ENCODE measurements at places on chromosomes 5 and 9.

DNA sequence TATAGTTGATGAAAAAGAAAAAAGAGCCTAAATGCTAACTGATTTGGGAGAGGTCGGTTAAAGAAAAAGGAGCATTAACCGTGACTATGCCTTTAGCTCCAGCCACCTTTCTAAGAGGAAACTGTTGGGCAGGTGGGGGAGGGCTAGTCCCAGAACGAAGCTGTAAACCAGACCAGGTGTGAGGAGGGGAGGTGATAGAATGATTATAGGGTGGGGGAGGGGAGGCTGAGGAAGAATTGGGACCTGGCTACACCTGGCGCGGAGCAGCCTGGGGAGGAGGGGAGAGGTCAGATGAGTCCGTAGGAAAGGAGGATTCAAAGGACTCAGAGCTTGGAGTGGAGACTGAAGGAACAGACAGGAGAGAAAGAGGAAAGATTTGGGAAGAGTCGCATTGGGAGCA, 73.4 kb downstream of the PHAX start:
- no peak for DNase-seq
- H3K4me1 ChIP-seq = no peaks in the 10 kb centered on the region
- H3K4me3 ChIP-seq = no peak overlapping the region
- H3K27me3 ChIP-seq = no peaks in the 10 kb centered on the region
- H3K27ac ChIP-seq = no peak overlapping the region

DNA sequence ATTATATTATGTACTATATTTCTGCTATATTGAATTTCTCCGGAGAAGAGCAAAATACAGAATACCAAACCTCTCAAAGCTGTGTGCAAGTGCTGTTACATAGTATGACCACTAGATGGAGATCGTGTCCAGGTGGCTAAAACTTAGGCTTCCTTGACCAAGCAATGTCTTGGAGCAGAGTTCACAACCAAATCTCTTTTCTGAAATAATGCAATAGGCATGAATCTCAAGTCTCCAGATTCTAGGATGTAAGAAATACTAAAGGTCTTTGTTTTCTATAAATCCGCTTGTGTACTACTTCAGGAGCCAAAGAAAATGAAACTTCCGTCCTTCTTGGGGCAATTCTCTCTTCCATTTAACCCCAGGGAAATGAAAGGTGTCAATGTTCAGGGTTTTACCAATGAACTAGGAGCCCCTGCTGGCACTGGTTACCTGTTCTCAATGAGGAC, 181.5 kb upstream of the RAI14 start:
- no peak overlapping the region for H3K27ac ChIP-seq
- H3K27me3 ChIP-seq = no peaks in the 10 kb centered on the region
- H3K36me3 ChIP-seq = no peaks in the 10 kb centered on the region
- no peak overlapping the region for H3K4me3 ChIP-seq

- no peaks in the 10 kb centered on the region for H3K36me3 ChIP-seq
- H3K4me1 ChIP-seq = no peaks in the 10 kb centered on the region
- no peak overlapping the region for H3K27ac ChIP-seq
- DNase-seq = peak; percentile 44
- H3K27me3 ChIP-seq = no peaks in the 10 kb centered on the region
These were observed 202.5 kb downstream of the PAX5 start for GRCh38 chr9:36831381-36832161.

- H3K27ac ChIP-seq = no peak overlapping the region
- H3K4me1 ChIP-seq = peaks cover 2% of the 10 kb centered on the region
- no peaks in the 10 kb centered on the region for H3K36me3 ChIP-seq
- no peaks in the 10 kb centered on the region for H3K27me3 ChIP-seq
- DNase-seq = no peak
These were observed 36.0 kb downstream of the CSF2 start for GRCh38 chr5:132109494-132110053.

DNA sequence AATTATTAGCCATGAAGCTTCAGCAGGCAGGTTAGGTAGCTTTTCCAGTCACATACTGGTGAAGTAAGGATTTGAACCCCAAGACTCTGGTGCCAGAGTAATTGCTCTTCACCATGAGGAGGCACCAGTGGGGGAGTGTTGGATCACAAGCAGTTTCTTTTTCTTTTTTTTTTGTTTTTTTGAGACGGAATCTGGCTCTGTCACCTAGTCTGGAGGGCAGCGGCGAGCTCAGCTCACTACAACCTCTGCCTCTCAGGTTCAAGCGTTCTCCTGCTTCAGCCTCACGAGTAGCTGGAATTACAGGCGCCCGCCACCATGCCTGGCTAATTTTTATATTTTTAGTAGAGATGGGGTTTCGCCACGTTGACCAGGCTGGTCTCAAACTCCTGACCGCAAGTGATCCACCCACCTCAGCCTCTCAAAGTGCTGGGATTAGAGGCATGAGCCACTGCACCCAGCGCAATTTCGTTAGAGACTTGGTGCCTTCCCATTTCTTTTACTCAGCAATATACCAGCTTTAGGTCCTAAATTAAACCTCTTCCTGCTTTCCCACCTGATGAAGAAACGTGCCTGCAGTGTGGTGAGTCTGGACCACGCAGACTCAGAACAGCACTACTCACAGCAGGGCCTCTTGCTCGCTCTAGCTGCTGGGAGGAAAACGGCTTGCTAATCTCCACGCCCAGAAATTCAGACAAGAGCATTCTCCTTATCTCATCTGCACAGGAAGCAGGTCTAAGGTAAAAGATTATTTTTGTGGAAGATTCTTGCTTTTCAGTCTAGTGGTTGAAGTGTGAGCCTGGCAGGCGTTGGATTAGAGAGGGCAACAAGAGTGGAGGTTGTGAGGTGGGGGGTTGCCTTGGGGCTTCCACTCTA, at the start of gene S100Z:
S100Z (plus strand) TSS at position 596 of the 873 bp plus-strand sequence. CDS start 25,346 bp downstream, outside the sequence.
- no peaks in the 10 kb centered on the region for H3K36me3 ChIP-seq
- H3K4me1 ChIP-seq = no peaks in the 10 kb centered on the region
- H3K27ac ChIP-seq = no peak within 1 kb of the TSS
- DNase-seq = no peak
- no peak within 1 kb of the TSS for H3K4me3 ChIP-seq
- H3K27me3 ChIP-seq = no peaks in the 10 kb centered on the region

DNA sequence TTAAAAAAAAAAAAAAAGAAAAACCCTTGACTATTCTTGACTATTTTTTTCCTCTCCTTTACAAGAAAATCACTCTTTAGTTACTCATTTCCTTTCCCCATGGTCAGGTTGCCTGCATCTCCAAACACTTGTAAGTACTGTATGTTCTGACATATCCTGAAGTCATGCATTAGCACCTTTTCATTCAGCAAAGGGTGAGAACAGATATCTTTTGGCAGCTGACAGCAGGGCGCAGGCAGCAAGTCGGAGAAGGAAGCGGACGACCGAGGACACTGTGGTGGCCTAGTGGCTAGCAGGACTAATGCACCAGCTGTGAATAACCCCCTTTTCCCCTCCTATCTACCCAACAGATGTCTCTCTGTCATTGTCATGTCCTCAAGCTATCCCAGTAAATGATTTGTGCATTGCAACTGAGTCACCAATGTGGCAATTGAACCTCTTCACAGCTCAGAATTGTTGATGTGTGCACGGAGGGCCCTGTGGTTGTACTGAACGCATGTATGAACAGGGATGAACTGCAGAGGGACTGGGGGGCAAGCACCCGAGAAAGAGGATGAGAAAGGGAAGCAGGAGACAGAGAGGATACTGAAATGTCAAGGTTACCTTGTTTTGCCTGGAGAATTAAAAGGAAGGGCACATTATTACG, 996.0 kb upstream of the ARRDC3 start:
- DNase-seq = peak; percentile 24
- H3K4me3 ChIP-seq = no peak overlapping the region
- H3K27ac ChIP-seq = no peak overlapping the region

DNA sequence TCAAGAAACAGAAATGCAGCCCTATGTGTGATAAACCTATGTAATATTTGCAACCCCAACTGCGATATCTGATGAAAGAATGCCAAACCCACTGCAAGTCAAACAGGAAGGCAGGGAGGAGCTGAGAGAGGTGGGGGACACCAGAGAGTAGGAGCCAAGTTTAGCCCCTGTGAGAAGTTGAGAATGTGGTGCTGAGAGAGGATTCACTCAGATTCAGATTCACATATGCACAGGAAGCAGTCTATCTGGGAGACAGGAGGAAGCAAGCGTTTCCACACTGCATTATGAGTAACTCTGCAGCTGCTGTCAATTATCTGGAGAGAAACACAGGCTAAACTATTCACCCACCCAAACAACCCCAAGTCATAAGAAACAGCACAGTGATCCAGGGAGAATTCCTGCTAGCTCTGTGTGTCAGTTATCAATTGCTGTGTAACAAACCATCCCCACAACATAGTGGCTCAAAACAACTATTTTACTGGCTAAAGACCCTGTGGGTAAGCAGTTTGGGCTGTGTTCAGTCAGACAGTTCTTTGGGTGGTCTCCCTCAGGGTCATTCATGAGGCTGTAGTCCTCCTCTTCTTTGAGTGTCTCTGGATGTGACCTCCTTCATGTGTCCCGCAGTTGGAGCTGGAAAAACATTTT, 161.9 kb upstream of the RAI14 start:
- H3K4me1 ChIP-seq = peaks cover 26% of the 10 kb centered on the region
- no peak overlapping the region for H3K4me3 ChIP-seq
- H3K36me3 ChIP-seq = no peaks in the 10 kb centered on the region
- DNase-seq = no peak

- H3K4me3 ChIP-seq = peak overlapping the region; percentile 5
- H3K27ac ChIP-seq = peak overlapping the region; percentile 98
- H3K27me3 ChIP-seq = no peaks in the 10 kb centered on the region
- DNase-seq = peak; percentile 97
- peaks cover 63% of the 10 kb centered on the region for H3K4me1 ChIP-seq
- H3K36me3 ChIP-seq = no peaks in the 10 kb centered on the region
These were observed 101.7 kb upstream of the SPATA31D4 start for GRCh38 chr9:81826517-81826906.

- DNase-seq = no peak
- 0 out of 2 replicates have a peak, but pooled peaks cover 3% of the 10 kb centered on the region for H3K4me1 ChIP-seq
- H3K27ac ChIP-seq = peak overlapping the region; percentile 30
- no peak overlapping the region for H3K4me3 ChIP-seq
- H3K36me3 ChIP-seq = peaks cover 62% of the 10 kb centered on the region
These were observed 5.6 kb downstream of the C5orf24 start for GRCh38 chr5:134851307-134851923.

DNA sequence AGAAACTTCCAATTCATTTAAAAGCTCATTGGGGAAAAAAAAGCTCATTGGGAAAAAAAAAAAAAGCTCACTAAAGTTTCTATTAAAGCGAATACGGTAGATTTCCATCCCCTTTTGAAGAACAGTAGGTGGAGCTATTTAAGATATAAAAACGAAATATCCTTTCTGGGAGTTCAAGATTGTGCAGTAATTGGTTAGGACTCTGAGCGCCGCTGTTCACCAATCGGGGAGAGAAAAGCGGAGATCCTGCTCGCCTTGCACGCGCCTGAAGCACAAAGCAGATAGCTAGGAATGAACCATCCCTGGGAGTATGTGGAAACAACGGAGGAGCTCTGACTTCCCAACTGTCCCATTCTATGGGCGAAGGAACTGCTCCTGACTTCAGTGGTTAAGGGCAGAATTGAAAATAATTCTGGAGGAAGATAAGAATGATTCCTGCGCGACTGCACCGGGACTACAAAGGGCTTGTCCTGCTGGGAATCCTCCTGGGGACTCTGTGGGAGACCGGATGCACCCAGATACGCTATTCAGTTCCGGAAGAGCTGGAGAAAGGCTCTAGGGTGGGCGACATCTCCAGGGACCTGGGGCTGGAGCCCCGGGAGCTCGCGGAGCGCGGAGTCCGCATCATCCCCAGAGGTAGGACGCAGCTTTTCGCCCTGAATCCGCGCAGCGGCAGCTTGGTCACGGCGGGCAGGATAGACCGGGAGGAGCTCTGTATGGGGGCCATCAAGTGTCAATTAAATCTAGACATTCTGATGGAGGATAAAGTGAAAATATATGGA, at the start of gene PCDHGA12:
PCDHGA12 (plus strand) TSS at position 176 of the 782 bp plus-strand sequence; CDS start at position 429, 253 bp downstream.
- no peak within 1 kb of the TSS for H3K27ac ChIP-seq
- no peaks in the 10 kb centered on the region for H3K4me1 ChIP-seq
- no peak within 1 kb of the TSS for H3K4me3 ChIP-seq
- no peak for DNase-seq
- H3K27me3 ChIP-seq = no peaks in the 10 kb centered on the region

DNA sequence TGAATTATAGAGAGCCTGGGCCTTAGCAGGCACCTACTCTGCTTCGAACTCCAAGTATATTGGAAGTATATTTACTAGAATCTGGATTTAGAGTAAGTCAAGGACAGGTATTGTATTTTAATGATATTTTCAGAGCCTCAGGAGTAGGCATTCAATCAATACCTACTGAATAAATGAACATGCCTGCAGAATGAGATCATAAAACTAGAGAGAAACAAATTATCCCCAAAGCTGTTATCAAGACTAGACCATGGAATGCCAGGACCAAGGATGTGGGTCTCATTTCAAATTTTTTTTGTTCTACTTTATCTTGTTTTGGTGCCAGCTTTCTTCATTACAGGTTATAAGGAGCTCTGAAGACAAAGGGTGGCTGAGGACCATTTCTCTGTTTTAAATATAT, 66.0 kb downstream of the GDNF start:
- H3K36me3 ChIP-seq = no peaks in the 10 kb centered on the region
- H3K27ac ChIP-seq = no peak overlapping the region
- no peak overlapping the region for H3K4me3 ChIP-seq
- H3K27me3 ChIP-seq = no peaks in the 10 kb centered on the region

DNA sequence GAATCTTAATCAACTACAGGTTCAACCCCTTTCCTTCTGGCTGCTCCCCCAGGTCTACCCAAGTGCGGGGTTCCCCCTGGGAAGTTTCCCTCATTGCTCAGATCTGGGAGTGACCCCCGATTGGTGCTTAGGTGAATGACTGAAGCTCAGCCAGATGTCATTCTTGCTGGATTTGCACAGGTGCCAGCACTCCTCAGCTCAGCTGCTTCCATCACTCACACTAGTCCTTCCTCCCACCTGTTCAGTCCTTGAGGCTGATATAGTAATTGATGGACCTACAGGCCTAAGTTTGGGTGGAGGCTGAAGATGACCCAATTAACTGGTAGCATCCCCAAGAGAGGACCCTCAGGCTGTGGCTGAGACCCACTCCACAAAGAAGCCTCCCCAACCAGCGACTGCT, 32.9 kb downstream of the PRLR start:
- H3K36me3 ChIP-seq = no peaks in the 10 kb centered on the region
- DNase-seq = peak; percentile 82
- peaks cover 28% of the 10 kb centered on the region for H3K4me1 ChIP-seq
- H3K27me3 ChIP-seq = no peaks in the 10 kb centered on the region
- peak overlapping the region; percentile 65 for H3K27ac ChIP-seq

GRCh38 chr5:89191374-89191773, 308.4 kb upstream of the MEF2C start:
- H3K27ac ChIP-seq = peak overlapping the region; percentile 76
- H3K27me3 ChIP-seq = no peaks in the 10 kb centered on the region
- H3K4me1 ChIP-seq = peaks cover 27% of the 10 kb centered on the region
- no peaks in the 10 kb centered on the region for H3K36me3 ChIP-seq
- peak; percentile 95 for DNase-seq
- no peak overlapping the region for H3K4me3 ChIP-seq

GRCh38 chr9:75186767-75187380, 98.6 kb downstream of the OSTF1 start:
- H3K36me3 ChIP-seq = no peaks in the 10 kb centered on the region
- H3K4me3 ChIP-seq = no peak overlapping the region
- H3K27me3 ChIP-seq = peaks cover 6% of the 10 kb centered on the region
- no peak overlapping the region for H3K27ac ChIP-seq

GRCh38 chr5:116361979-116362577, 212.5 kb downstream of the SEMA6A start:
- H3K27me3 ChIP-seq = no peaks in the 10 kb centered on the region
- H3K27ac ChIP-seq = no peak overlapping the region
- DNase-seq = no peak

All from SJCRH30 (cell line).